Activated CD8-positive, alpha-beta memory T cell treated with anti-CD3 and anti-CD28 coated beads for 48 hours (primary cell): ENCODE measurements at places on chromosomes 16 and 17.

GRCh38 chr17:16491703-16492612, at the start of gene LRRC75A:
Gene LRRC75A (minus strand): TSS chr17:16492193. CDS start chr17:16491990, 203 bp downstream.
- peak; percentile 22 for DNase-seq

GRCh38 chr17:64158406-64158805, 28.5 kb upstream of the ERN1 start:
- no peak for DNase-seq

- no peak for DNase-seq
Observed at GRCh38 chr16:727291-727977, 528 bp downstream of the HAGHL start.

DNA sequence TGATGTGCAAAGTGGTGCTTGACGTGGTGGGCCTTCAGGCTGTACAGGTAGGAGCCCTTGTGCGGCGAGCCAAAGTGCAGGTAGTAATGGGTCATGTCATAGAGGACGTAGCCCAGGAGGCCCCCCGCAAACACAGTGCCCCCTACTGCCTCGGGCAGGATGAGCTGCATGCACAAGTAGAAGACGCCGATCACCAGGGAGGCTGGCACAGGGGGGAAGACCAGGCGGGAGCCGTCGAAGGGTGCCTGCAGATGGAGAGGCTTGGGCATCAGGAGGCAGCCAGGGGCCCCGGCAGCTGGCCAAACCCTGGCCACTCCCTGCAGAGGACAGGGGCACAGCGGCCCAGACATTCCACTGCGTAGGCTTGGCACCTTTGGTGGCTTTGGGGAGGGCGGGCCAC, 15.7 kb upstream of the MLKL start:
- no peak for DNase-seq

DNA sequence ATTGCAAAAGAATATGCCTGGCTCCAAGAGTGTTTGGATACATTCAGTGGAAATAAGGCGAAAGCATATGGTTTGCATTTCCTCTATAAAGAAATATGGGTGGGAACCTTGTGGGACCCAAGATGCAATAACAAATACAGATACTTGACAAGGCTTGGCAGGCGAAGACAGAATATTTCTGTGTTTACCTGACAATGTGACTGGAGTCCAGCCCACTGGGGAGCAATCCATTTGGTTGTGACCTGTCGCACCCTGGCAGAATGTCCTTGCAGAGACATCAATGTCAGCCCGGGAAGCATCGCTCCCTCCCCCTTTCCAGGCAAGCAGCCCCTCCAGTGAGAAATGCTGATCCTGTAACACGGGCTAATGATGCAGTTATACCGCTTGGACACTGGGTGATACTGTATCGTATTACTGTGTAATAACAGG, 296.6 kb downstream of the MAF start:
- no peak for DNase-seq

GRCh38 chr17:37239690-37240334, 136.0 kb upstream of the C17orf78 start:
- DNase-seq: no peak

DNA sequence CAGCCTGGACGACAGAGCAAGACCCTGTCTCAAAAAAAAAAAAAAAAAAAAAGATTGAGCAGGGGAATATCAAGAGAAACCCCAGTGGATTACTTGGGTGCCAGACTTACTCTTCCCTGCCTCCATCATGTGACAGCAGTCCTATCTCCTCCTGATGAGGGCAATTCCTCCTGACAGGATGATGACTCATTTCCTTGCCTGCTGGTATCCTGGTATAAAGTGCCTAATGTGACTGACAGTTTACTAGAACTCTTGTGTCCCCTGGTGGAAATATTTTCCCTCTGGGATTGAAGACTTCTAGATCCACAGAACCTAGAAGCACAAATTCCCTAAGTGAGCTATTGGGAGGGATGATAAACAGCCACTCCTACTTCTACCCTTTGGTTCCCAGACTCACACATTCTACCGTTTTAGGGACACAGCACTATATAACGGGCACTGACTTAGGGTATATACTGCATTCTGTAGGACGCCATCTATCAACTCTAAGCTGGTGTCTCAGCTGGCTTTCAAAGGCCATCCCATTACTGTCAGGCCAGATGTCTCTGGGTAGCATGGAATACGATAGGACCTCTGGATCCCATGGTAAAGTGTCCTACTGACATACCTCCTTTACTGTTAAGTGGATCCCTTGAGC, 114.6 kb upstream of the MED13 start:
- no peak for DNase-seq

DNA sequence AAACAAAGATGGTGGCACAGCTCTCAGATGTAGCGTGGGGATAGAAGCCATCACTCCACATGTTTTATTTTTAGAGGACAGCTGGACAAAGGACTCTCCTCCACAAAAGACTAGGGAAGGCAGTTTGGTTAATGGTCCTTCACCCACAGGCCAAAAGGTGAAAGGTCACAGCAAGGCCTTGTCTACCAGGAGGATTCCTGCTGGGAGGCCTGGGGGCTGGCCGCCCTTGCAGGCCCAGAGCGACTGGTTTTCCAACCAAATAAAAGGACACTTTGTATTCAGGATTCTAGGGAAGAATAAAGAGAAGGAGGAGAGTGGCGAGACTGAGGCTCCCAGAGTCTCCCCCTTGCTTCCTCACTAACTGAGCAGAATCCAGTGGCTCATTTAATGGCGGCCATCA, 94.3 kb downstream of the AXIN2 start:
- DNase-seq: no peak

GRCh38 chr16:89502081-89502843, 5.9 kb upstream of the SPG7 start:
- no peak for DNase-seq

GRCh38 chr17:73000832-73001231, 91.7 kb downstream of the SLC39A11 start:
- no peak for DNase-seq

GRCh38 chr17:69516911-69517310, 102.4 kb downstream of the MAP2K6 start:
- no peak for DNase-seq

GRCh38 chr17:19363460-19364035, 1.0 kb upstream of the B9D1 start:
- no peak for DNase-seq
